ENCODE measurements at places on chromosomes 3 and 15.

DNA sequence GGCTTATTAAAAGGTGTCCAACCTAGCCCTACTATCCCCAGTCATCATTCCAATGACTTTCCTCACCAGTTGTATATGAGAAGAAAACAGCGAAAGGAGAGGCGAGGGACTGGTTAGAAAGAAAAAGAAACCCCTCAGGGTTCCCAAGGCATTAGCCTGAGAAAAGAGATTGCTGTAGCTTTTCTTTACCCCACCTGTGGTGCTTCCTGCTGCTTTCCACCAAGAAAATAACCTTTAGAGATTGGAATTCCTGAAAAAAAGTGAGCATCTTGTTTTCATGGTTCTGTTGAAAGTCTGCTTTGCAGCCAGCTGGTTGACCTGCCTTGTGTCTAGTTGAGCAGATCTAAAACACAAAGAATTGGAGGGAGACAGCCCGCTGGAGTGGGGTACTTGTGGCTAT, 196.4 kb downstream of the CADPS start:
- DNase-seq, result no peak

DNA sequence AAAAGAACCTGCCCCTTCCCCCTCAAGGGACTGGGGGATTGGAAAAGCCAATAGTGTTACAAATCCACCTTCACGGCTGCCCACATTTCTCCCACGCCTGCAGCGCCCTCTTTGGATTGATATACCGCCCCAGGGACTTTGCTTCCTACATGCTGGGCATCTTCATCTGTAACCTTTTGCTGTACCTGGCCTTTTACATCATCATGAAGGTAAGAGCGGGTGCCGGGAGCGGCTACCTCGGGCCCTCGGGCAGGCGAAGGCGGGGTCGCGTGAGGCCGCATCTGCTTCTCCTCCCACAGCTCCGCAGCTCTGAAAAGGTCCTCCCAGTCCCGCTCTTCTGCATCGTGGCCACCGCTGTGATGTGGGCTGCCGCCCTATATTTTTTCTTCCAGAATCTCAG, 73.1 kb downstream of the USF3 start:
- DNase-seq, result no peak

DNA sequence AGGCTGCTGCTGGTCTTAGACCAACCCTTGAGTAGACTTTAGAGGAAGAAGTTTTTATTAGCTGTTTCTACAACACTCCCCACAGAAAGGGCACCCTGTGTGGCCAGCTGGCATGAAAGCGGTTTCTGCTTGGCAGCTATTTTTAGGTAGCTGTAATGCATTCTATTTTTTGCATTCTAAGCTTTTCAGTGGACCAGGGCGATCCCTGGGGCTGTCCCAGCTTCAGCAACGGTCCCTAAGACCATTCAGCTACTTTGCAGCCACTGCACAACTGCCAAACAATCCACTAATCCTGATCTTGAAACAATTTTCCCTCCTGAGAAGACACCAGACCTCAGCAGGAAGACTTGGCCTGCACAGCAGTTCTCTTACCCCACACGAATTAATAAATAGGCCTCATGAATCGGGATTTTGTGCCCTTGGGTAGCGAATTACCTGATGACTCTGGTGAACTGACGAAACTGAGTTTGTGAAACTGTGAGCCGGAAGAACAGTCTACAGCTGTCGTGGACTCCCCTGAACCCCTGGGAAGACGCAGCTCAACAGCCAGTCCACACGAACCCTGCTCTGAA, 14.6 kb upstream of the TFRC start:
- DNase-seq, result no peak

- no peak for DNase-seq
These were observed 123.7 kb downstream of the MECOM start for GRCh38 chr3:169539856-169540255.

- no peak for DNase-seq
These were observed 250.4 kb downstream of the NTRK3 start for GRCh38 chr15:88006146-88006545.

DNA sequence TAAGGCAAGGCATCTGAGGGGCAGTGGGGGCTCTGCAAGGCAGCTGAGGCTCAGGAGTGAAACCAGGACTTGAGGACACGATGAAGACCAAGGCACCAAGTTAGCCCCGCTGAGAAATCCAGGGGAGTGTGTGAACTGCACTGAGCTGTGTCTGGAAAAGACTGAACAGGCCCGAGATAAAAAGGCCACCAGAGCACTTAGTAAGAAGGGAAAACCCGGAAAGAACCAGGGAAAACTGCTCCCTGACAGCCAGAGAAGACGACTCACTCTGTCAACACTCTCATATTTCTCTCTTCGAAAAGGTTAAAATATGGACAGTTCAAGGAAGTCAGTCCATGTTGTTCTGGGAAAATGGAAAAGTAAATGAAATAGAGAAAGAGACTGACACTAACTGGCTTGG, 109.0 kb downstream of the SEC22A start:
- DNase-seq, result no peak

GRCh38 chr15:59063042-59063441, 41.9 kb upstream of the CCNB2 start:
- DNase-seq, result no peak

- DNase-seq, result no peak
These were observed 116.0 kb upstream of the PRICKLE2 start for GRCh38 chr3:64341296-64341695.

DNA sequence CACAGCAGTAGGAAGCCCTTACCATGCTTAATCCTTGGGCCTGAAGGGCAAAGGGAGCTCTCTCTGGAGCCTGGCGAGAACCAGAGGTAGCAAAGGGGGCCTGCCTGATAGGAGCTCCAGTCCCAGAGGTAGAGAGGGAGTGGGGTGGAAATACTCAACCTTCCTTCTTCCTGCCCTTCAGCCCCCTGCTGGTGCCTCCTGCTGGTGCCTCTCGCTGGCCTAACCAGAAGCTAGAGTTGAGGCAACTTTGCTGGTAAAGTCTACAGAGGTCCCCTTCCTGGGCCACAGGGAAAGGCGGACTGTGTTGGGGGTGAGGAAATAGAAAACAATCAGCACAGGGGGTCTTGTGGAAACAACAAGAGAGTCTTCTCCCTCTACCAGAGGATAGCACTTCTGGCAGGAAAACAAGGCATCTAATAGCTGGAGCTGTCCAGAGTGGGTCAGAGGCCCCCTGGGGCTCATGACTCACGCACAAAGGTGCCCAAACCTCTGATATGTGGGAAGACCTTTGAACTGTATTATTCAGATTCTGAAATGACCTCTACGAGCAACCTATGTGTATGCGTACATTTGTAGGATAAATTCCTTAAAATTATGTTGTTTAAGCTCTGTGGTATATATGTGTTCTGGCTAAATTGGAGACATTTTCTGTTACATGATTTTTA, 133.9 kb downstream of the LRRC28 start:
- DNase-seq, result no peak

GRCh38 chr3:61928039-61928438, 366.7 kb downstream of the PTPRG start:
- DNase-seq, result no peak

- DNase-seq, result no peak
These were observed 18.0 kb upstream of the ZXDC start for GRCh38 chr3:126493739-126494138.

DNA sequence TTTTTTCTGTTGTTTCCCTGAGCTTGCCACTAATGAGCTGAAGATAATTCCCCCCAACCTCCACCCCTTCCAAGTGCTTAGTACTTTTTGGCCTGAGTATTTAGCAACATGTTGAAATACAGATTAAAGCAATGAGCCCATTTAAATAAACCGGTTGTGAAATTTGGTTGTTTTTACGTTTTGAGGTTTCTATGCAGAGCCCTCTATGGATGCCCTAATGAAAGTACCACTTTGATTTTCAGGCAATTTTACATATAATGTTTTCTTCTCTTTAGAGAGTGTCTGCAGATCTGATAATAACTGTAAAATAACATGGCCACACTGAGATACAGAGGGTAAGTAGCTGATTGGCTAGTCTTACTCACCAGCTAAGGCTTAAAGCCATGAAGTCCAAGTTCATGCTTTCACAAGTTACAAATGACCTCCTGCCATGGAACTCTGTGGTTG, 139.4 kb upstream of the SLC7A14 start:
- no peak for DNase-seq

DNA sequence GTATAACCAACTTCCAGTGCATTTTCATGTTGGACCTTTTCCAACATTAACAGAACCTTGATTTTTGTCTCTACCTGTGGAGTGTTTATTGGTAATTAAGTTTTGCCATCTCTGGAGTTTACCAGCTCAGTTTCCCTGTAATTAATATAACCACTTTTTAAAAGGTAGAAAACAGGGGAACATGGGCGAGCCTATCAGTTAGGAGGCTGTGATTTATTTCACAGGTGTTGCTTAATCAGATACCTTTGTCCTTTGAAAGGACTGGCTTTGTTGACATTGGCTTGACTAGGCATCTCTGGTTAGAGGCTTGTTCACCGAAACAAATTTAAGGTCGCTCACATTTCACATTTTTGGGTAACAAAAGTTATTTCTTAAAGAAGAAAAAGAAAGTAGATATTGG, 622 bp downstream of the NAALADL2 start:
- no peak for DNase-seq

DNA sequence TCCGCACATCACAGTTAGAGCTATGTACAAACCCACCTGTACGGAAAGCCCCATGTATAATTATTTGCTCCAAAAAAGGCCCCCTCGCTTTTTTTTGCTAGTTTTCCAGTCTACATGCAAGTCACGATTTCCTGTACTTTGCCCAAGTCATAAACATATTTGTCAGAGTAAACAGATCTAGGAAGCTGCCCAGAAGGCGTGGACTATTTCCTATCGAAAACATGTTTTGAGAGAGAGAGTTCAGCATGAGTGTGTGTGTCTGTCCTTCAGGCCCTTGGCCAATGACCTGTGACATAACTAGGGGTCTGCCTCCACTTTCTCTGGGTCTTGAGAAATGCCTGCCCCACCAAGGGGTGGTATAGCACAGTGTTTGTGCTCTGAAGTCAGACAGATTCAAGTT, 72.7 kb upstream of the HACD2 start:
- DNase-seq, result no peak

- DNase-seq, result no peak
These were observed 45.0 kb downstream of the SUCNR1 start for GRCh38 chr3:151918253-151919029.

DNA sequence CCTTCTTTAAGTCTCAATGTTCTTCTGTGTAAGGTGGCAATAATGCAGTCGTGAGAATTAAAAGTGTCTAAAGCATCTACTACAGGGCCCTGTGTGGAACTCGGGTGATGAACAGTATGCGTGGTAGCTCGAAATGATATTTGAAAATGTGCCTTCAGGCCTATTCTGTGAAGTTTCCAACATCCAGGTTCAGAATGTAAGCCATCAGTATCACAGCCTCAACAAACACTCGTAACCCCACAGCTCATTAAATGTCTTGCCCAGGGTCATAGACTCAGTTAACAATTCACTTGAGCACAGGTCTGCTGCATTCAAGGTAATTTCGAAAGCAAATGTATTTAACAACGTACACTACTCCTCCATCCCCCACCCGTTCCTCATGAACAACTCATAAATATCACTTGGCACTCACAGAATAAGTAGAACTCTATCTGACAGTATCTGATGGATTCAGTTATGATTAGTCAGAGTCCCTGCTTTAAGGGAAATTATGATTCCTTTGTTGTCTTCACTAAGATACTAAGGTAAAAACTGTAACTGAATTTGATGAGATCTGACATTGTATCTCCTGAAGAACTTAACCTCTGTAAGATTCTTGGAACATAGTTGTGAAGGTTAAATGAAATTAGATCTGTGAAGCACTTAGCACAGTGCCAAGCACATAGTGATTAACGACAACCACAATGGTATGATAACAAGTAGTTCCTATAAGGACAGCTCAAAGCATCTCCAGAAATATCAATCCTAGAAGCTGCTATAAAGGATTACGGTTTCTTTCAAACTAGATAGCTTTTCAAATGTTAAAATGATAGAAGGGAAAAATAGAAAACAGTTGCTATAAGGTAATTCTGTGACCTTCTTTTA, 642.3 kb downstream of the TBL1XR1 start:
- DNase-seq, result no peak

DNA sequence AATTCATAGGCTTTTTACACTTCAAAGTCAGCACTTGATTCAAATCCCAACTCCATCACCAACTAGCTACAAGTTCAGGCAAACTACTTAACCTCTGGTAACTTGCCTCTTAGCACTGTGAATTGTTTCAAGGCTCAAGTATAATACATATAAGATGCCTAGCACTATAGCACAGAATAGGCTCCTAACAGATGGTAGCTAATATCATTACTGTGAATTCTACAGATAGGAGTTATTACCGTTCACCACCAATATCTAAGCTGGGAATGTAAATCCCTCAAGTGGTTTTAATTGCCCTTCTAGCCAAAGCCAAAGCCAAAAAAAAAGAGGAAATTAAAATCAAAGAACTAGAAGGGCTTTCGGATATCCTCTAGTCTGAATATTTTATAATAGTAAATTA, 15.4 kb downstream of the DLG1 start:
- no peak for DNase-seq

- DNase-seq, result no peak
These were observed 293.3 kb upstream of the THBS1 start for GRCh38 chr15:39287322-39288195.
